Cortex of kidney (tissue), 1 donor: ENCODE measurements at places on chromosomes 11 and 22.

DNA sequence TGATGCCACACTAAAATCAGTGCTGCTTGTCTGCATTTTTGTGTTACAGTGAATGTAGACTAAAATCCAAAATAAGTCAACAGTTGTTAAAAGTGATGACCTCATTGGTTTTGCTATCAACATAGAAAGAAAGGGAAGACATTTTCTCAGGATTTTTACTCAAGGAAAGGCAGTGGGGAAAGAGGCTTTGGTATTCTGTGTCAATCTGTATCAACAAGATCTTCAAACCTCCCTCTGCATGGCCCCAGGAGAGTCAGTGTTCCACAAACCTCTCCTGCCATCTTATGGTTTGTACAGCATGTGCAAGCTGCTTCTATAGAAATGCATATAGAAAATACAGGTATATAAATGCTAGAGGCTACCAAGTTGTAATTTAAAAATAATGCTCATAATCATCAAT lies 13.8 kb upstream of the OR51M1 start:
- no peak for DNase-seq

GRCh38 chr11:44116234-44116830 lies 20.9 kb downstream of the EXT2 start:
- no peak for DNase-seq

GRCh38 chr11:31714840-31715239 lies 96.3 kb downstream of the PAX6 start:
- DNase-seq: no peak

DNA sequence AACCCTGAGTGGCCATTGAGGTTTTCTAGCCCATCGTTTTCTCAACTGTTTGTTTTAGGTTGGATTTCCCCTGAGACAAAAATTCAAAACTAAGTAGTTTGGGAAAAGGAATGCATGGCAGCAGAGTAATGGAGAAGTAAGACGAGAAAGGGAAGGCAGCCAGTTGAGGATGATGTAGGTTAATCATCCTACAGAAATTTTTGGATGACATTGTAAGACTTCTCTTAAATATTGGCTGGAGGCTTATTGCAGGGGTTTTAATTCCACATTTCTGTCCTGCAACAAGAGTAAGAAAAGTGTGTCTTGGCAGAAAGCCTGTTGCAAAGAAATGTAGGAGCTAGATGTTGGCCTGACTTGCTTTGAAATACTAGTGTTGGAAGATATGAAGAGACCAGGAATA lies 308.8 kb downstream of the LUZP2 start:
- no peak for DNase-seq

DNA sequence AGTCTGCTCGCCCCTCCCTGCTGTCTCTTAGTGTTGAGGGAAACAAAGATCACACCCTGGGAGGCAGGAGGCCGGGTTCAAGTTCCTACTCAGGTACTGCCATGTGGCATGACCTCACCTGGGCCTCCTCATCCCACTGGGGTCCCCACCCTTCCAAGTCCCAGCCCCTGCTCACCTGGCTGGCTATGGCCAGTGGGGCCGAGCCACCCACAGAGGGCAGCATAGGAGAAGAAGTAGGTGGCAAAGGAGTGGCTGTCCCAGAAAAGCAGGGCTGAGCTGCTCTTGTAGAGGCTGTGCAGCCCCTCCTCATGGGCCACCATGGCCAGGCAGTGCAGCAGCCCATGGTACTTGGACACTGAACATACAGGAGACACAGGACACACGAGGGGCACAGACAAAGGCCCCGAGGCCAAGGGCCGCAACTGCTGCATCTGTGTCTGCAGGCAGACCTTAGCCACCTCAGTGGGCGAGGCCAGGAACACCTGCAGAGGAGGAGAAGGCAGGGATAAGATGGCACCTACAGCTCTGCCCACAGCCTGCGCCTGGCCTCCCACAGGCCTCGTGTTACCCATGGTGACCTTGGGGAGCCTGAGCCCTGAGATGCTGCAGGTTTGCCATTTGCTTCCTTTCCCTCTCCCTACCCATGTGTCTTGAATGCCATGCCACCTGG lies 50.6 kb upstream of the MPEG1 start:
- DNase-seq: no peak

DNA sequence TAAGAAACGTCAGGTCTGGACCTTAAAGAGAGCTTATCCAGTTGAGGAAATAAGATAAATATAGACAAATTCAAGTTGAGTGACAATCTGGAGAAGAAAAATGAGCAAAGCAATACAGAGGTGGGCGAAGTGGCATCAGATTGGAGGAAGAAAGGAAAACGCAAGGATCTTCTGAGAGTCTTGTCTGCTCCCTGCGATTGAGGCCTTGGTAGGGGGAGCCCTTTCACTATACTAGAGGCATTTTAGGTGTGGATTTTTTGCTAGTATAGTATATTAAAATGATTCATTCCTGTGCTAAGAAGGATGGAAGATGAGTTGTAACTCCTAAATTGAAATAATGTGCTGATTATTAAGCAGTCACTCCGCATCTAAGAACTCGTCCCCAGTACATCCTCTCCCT lies 8.1 kb downstream of the NUP50 start:
- DNase-seq: no peak

DNA sequence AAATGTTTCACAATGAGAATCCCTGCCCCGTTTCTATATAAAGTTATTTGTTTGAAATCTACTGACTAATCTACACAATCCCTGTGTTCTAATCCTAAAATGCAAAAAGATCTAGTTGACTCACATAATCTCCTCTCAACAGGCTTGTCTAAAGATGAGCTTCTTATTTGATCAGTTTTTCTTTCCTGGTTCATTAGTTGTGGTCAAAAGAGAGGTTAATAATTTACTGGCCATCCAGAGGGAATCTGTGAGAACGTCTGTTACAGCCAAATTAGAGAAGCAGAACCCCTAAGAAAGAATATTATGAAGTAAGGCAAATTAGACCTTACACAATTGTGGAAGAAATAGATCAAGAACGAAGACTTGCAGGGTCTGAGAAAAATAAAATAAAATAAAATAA lies 173.7 kb upstream of the ANO3 start:
- no peak for DNase-seq

- no peak for DNase-seq
Measured at GRCh38 chr11:124667601-124668000, 5.9 kb downstream of the SIAE start.

DNA sequence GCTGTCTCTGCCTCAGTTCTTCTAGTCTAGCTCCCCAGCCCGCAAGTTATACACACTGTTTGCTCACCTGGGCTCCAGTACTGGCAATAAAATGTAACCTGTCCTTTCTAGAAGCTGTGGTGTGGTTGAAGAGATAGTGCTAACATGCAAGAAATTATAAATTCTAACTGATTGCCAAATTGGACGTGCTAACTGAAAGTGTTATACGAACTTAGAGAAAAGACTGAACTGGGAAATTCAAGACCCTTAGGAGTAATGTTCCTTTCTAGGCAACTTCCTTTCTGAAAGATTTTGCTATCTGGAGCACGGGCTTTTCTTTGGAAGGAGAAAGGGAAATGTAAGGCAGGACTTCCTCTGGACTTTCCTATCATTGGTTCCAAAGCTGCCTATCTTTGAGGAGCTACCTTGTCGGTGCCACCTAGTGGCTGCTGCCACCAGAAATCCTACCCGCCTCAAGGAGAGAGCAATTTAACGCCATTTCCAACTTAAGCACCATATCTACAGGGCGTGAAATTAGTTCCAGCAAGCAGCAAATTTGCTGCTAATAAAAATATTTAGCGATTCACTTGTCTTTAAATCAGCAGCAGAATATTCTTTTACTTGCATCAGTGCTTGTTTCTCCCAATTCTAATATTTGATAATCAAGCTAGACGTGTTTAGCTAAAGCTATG lies 12.7 kb upstream of the TMEM218 start:
- DNase-seq: no peak

- no peak for DNase-seq
Measured at GRCh38 chr11:67062526-67063373, 6.1 kb downstream of the RHOD start.

- DNase-seq: no peak
Measured at GRCh38 chr11:14542324-14542723, 22.1 kb upstream of the PSMA1 start.

DNA sequence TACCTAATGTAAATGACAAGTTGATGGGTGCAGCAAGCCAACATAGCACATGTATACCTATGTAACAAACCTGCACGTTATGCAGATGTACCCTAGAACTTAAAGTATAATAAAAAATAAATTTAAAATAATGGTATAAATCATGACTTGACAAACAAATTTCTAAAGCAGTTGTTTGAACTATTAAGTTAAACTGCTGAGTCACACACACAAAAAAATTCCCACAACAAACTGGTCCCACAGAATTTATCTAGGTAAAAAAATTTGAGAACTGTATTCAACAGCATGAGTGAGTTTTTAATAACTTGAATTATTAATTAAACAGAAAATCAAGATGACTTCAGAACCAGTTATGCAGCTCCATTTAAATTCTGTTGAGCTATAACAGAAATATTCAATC lies 186.0 kb upstream of the SOX6 start:
- no peak for DNase-seq

DNA sequence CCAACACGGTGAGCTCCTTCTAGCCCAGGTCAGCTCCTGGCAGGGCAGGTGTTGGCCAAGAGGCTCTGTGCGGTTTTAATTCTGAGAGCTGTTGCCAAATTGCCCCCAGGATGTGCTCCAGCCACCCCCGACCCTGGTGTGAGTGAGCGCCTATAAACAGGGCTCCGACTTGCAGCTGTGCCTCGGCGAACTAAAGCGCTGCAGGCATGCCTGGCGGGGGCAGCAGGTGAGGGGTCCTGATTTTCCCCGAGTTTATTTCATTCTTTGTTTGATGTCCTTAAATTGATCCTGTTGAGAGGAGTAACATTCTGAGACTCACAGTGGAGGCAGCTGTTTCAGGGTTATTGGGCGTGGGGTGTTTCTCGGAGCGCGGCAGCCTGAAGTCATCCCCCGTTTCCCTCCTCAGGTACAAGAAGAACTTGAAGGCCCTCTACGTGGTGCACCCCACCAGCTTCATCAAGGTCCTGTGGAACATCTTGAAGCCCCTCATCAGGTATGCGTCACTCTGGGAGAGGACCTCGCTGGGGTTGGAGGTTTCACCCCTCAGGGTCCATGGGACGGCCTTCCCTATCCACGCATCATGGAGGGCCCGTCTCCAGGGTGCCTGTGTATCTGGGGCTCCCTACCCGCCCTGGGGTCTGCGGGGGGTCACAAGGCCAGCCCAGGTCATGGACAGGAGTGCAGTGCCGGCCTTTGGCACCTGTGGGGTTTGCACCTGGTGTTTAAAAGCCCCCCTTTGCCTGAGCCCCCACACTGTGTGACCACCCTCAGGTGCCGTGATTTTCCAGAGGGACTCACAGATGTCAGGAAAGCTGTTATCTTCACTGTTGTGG lies 62.1 kb downstream of the ARHGAP8 start:
- DNase-seq: no peak

GRCh38 chr11:93089474-93090102 lies 108.2 kb downstream of the SLC36A4 start:
- no peak for DNase-seq

DNA sequence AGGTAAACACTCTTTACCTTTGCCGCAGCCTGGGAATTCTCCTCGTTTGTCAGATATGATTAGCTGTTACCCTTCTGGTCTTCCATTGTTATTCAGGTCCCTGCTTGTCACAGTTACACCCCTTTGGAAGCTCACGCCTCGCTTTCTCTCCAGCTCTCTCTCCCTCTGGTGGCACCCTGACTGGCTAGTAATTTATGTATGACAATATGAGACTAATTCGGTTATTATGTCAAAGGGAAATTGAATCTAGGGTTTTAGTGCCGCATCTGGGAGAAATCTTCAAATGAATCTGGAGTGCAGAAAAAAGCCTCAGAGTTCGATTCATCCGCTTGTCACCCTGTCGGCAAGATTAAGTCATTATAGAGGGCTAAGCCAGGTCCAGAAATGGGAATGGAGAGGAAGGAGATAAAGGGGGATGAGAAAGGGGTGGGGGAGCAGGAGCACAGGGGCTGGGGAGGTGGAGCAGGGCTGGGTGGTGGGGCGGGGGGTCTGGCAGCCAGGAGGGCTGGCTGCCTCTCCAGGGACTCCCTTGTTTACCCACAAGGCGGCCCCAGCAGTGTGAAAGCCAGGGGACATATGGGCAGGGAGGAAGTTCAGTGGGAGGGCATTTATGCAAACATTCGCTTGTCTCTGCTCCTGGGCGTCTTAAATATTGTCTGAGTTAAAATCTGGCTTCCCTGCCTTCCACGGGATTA lies 179.0 kb upstream of the NECTIN1 start:
- DNase-seq: no peak

DNA sequence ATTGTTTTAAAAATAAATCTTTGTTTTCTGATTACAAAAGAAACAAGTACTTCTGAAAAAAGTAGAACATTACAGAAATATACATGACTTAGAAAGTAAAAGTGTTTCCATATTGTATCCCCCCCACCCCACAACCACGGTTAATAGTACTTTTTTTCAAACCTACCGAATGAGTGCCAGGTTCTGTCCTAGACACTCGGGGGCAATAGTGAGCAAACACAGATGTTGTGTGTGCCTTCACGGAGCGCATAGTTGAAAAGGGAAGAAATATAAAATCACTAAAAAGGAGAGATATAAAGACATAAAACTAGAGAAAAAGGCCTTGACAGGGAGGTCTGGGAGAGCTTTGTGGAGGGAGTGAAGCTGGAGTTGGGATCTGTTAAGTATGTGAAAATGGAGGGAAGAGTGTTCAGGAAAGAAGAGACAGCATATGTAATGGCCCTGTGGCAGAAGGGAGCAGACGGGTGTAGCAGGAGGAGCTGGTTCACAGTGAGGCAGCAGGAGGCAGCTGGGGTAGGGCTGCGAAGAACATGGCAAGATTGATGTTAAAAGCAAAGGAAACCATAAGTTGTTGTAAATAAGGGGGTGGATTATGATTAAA lies 42.1 kb upstream of the ALX4 start:
- DNase-seq: no peak

GRCh38 chr22:33919391-33920196 lies 682 bp downstream of the LARGE1 start:
- DNase-seq: no peak

GRCh38 chr11:70557742-70558485 lies 159.6 kb downstream of the CTTN start:
- no peak for DNase-seq

DNA sequence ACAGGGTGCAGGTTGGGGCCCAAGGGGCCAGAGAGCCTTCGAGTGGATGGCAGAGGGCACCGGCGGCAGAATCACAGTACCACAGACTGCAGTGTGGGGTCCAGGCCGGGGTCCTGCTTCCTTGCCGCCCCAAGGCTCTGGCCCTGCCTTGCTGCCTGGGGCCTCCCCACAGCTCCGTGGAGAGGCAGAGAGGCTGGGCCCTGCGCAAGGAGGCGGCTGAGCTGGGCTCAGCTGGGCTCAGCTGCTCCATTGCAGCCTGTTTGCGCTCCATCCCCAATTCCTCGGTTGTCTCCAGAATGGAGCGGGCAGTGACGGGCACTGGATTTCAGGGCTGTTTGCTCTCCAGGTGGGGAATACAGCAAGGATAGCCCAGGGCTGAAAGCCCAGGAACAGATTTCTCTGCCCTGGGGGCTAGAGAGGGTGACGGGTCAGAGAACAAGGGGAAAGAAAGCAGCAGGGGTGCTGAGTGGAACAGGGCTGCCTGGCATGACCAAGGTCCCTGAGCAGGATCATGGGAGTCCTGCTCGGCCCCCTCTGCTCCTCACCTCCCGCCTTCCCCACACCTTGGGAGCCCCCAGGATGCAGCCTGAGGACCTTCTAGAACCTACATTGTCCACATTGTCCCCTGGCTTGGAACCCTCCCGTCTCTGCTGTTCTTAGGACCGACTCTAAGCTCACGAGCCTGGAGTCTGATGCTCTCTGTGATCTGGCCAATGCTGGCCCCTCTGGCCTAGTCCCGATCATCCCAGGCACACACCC lies 18.9 kb downstream of the MRGPRG start:
- no peak for DNase-seq
